Aorta (tissue), 5 donors: ENCODE measurements at places on chromosomes 3 and 15. TPM values are rescaled to one million over a fixed set of nuclear protein-coding genes. Genes with fewer than 3 reads are reported as not detected.

ALPK3 gene
- 11.1 TPM for polyA plus RNA-seq

CPLX3 gene
- polyA plus RNA-seq, result 0.05 TPM

P2RY12 gene
- polyA plus RNA-seq, result 5.1 TPM

DPPA2 gene
- not detected for polyA plus RNA-seq

AHSG gene
- polyA plus RNA-seq, result 0.13 TPM

CCR4 gene
- polyA plus RNA-seq, result not detected

DNA sequence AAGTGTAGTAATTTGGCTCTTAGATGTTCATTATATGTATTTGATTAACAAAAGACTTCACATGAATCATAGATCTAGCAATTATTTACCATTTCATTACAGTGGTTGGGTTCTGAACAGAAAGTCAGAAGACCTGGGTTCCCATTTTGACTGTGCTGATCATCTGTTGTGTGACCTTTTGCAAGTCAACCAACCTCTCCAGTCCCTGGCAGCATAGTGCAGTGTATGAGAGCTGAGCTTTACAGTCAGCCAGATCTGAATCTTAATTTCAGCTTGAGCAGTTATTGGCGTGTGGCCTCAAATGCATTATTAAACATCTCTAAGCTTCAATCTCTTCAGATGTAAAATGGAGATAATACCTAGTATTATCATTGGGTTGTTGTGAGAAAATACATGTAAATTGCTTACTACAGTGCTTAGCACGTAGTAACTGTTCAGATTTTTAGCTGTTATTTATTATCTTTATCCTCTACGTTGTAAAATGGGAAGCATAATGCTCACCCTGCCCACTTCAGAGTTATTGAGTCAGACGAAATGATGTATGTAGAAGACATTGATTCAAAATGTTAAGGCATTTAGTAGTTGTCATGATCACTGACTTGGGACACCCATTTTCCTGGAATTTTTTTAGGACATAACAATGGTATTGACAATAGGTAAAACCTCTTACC, 104.0 kb downstream of the KLHL25 start:
- DNase-seq, result no peak

DNA sequence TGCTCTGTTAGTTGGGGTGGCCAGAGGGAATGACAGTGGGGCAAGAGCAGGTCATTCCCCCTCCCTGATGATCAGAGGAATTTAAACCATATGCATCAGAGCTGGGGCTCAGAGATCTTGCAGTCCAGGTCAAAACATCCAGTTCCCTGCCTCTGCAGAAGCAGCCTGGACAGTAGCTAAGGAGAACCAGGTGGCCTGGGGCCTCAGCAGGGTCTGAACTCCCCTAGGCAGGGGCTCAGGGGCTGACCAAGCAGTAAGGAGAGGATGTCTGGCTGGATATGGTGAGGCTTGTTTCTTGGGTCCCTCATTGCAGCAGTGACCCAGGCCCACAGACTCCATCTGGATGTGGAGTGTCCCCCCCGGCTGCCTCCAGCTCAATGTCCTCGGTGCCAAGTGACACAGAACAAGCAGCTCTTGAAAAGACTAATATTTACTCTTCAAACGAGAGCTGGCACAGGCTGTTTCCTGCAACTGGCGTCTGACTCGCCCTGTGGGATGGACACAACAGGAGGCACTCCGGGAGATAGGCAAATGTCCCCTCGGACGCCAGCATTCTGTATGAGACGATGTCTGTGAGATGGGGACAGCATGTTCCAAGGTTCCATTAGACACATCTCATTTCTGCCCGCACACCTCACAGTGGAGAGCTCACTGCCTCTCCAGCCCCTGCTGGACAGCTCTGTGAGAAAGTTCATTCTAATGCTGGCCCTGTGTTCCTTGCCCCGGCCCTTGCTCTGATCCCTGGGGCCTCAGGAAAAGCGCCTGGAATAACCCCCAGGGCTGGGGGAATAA, 37.1 kb downstream of the SEC22C start:
- no peak for DNase-seq

DNA sequence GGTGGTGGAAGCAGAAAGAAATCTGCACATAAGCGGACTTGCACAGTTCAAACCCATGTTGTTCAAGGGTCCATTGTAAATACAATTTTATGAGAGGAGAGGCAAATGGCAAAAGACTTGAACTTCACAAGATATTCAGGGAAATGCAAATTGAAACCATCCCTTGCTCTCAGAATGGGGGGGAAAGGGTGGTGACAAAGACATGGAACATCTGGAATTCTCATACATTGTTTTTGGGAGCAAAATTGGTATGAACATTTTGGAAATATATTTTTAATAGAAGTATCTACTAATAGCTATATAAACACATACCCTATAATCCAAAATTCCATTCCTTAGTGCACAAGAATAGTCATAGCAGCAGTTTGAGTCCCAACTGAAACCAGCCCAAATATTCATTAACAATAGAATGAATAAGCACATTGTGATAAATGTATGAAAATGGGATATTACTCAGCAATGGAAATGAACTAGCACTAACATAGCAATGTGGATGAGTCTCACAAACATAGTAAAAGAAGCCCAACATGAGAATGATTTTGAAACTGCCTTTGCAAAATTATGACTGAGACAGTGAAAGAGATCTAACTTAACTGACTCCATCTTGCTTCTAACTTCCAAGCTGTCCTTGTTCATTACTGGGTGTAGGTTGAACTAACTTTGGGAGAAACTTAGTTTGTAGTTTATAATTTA, 77.2 kb downstream of the CD200R1L start:
- DNase-seq, result no peak

- DNase-seq, result no peak
Measured at GRCh38 chr3:131082871-131083863, 56.5 kb downstream of the NEK11 start.

GRCh38 chr3:138781012-138781470, 53.7 kb downstream of the PIK3CB start:
- DNase-seq, result no peak

DNA sequence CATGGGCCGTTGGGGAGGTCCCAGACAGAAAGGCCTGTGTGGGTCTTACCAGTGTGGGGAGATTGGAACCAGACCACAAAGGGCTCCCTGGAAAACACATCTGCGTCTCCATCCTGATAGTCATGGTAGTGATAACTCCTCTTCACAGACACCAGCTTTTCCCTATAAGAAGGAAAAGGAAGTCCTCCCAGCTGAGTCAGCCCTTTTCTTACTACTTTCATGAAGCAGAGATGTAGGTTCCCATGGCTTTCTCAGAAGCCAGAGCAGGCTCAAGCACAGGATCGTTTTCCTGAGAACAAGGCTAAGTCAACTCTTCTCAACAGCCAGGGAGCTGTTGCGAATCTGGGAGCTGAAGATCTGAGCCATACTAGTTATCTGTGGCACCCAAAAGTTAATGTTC, 6.1 kb downstream of the DNASE1L3 start:
- DNase-seq, result no peak

DNA sequence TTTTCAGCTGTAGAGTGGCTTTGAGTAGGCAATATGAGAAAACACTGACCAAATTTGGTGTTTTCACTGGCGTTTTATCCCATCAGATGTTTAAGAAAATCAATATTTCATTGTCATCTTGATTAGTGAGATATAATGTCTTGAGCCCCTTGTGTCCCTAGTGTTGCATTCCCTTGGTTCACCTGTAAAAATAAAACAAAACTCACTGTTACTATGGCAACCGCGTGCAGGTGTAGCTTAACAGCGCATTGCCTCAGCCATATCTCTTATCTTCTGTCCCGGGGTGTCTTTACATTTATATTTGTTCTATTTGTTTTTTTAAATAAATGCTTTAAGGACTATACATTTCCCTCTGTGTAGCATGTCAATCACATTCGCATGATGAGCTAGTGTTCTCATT, 551.6 kb downstream of the ZIC1 start:
- no peak for DNase-seq

DNA sequence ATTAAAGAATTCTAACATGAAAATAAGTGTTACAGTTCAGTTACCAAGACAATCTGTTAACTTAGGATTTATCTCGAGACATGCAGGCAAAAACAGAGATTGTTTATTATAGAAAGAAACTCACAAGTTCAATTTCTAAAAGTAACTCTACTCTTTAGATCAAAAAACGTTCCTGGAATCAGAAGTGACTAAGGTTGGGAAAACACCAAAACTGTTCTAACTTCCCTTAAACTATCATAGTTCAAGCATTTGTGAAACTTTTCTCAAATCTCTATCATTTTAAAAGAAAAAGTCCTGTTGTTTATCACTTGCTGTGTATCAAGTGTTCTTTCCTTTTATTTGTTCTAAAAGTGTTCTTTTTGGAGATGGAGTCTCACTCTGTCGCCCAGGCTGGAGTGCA, 8.7 kb downstream of the WDR82 start:
- DNase-seq, result no peak
